ENCODE measurements at places on chromosomes 3 and 15.

GRCh38 chr3:184129012-184129411 lies 6.1 kb upstream of the EIF2B5 start:
- DNase-seq = no peak

GRCh38 chr15:99123713-99124451 lies 19.0 kb downstream of the SYNM start:
- peak; percentile 99 for DNase-seq

DNA sequence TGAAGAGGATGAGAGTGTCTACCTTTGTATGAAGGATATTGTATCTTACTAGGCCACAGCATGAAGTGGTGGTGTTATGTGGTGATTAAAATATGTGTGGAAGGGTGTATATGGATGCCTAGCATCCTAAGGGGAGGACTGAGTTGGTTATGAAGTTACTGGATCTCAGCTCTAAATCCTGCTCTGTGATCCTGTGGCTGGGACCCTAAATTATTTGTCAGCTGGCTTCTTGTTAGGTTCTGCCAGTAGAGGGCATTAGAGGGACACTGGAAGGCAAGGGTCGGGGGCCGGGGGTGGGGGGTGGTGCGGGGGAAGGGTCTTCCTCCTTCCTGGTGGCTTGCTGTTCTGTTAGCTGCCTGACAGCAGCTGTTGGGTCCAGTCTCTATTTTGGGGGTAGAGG lies 34.9 kb downstream of the MORF4L1 start:
- no peak for DNase-seq

GRCh38 chr3:72114773-72115172 lies 329.8 kb upstream of the PROK2 start:
- DNase-seq = no peak

DNA sequence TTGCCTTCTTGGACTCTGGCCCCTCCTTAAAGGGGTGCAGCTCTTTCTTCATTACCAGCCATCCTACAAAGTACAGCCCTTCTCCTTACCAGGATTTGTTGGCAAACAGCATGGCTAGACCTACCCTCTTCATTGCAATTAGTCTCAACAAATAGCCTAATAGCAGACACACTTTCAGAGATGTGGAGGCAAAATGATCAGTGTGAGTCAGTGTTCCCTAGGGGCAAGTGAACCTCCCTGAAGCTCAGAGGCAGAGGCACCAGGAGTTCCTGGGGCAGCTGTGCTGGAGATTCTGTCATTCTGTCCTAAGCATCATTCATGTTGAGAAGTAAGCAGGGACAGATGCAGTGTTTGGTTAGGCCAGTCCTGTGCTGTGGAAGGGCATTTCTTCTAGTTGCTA lies 14.6 kb upstream of the MECOM start:
- no peak for DNase-seq
